SIG-M5 (cell line): ENCODE measurements at places on chromosomes 3 and 15.

DNA sequence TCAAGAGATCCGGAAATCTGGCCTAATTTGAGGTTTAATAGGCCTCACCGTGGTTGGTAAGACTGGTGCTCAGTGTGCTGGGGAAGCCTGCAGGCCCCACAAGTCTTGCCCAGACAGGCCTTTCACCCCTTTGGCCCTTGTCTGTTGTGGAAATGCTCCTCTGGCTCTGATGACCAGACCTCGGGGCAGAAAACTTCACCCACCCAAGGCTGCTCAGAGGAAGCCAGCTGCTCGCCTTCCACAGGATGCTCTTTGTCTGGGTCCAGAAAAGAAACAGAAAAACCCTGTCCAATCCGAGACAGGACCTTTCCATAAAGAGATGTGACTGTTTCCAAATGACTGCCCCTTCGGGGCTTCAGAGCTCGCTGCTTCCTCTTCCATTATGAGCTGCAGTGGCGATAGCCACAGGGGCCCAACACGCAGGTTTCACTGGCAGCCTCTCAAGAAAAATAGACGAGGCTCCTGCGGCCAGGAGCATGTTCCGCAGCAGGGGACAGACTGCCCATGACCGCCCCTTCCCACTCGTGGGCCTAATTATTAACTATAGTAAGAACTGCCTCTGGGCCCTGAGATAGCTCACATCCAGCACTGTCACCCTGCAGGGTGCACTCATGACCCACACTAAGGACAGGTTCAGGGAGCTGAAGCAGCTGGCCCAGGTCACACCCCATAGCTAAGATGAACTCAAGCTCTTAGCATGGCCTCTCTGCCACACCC, 6.8 kb upstream of the SNX22 start:
- no peak for DNase-seq

DNA sequence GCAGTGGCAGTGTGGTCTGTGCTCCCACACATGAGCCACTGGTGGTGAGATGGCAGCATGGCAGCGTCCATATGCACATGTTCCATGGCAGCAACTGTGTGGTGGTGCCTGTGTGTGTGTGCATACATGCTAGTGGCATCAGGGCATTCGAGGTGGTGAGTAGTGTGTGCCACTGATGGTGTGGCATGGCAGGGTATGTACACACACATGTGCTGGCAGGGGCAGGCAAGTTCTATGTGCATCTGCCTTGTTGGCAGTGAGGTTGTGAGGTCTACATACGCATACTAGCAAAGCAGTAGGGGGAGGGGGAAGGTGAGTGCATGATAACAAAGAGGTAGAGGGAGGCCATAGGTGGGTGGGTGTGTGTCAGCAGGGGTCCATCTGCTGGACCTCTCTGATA, 378.7 kb downstream of the C3orf38 start:
- DNase-seq: no peak

- no peak for DNase-seq
Measured at GRCh38 chr15:57472861-57473260, 96.6 kb downstream of the CGNL1 start.

DNA sequence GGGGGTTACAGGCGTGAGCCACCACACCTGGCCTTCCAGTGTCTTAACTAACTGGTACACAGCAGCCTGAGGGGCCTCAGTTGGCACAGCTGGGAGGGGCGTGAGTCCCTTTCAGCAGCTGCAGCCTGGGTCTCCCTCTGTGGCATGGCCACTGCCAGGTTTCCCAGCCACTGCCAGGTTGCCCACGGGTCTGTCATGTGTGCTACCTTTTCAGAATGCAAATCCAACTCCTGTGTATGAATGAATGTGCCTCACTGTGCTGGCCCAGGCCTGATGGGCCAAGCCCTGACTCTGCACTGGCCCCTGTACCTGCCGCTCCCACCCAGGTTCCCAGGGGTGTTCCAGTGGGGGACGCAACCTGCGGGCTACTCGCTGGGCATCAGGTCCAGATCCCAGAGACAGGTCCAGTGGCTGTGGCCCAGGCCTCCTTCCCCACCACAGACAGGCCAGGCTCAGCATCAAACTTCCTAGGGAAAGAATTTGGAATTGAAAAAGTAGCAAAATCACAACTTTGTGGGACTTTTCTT, 26.0 kb downstream of the WHAMM start:
- no peak for DNase-seq

DNA sequence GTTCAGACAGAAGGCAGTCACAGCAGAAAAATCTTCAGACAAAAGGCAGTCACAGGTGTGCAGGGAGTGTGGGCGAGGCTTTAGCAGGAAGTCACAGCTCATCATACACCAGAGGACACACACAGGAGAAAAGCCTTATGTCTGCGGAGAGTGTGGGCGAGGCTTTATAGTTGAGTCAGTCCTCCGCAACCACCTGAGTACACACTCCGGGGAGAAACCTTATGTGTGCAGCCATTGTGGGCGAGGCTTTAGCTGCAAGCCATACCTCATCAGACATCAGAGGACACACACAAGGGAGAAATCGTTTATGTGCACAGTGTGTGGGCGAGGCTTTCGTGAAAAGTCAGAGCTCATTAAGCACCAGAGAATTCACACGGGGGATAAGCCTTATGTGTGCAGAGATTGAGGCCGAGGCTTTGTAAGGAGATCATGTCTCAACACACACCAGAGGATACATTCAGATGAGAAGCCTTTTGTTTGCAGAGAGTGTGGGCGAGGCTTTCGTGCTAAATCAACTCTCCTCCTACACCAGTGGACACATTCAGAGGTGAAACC, 27.6 kb downstream of the ZNF589 start:
- DNase-seq: no peak

DNA sequence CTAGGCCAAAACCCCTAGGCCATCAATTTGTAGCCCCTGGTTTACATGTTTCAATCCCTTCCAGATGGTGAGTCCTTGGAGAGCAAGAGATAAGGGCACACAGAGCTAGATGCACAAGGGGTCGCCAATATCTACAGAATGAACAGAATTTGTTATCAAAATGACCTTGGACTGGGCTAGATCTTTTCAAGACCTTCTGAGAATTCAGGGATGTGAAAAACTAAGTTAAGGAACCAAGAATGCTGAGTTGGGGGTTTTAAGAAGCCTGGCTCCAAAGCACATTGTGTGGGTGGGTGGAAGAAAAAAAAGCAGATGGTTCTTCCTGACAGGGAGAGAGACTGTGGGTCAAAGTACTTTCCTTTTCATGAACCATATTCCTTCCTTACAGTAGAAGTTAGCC, 10.2 kb downstream of the CDCP1 start:
- no peak for DNase-seq

DNA sequence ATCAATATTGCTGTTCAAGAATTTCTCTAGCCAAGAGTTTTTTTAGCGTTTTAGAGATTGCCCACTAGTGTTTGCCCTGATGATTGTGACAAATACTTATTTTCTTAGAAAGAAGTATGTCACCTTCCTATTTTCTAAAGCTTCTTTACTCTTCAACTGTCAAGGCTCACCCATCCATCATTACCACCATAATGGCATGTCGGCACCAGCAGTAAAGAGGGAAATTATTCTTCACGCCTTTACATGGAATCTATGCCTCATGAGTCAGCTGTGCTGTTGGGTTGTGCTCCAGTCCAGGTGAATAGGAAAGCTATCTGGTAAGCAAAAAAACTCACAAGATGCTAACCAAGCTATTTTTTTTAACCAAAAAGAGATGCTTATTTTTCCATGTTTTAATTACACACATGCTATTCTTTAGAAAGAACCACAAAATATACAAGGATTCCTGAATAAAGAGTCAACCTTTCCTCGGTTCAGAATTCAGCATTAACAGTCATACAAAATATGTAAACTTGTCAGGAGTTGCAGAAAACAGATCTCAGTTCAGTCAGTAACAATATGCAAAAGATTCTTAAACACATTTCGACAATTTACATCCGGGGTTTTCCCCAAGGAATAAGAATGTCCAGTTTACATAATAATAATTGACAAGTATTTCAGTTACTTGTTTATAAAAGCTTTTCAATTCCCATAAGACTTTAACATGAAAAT, 128.0 kb downstream of the ATP8B4 start:
- DNase-seq: no peak

DNA sequence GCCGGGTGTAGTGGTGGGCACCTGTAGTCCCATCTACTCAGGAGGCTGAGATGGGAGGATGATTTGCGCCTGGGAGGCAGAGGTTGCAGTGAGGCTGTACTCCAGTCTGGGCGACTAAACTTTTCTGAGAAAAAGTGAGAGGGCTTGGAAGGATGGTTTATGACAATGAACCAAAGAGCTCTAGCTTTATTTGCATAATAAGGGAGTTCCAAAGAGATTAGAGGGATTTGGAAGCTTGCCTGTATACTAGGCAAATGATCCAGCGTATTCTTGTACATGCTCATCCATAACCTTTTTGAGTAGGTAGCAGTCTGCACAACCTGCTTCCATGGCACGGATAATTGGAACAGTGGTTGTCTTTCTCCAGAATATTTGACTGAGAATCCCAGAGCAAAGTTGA, 251.1 kb downstream of the CHL1 start:
- no peak for DNase-seq

DNA sequence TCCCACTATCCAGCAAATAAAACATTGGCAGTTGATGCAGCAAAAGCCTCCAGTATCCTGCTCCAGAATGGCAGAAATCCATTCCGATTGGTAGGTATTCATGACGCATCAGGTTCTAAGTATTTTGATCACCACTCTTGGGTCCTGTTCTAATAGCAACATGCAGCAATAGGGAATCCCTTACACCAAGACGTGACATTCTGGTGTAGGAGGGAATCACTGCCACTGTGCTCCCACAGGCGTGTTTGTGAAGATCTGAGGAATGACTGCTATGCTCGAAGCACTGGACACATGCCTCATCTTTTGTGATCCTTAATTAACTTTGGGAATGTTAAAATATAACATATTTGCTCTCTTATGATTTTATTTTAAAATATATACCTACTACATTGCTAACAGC, 552.9 kb downstream of the MECOM start:
- no peak for DNase-seq

GRCh38 chr3:5055357-5056110, 66.6 kb upstream of the ARL8B start:
- no peak for DNase-seq
